ENCODE measurements at places on chromosomes 12 and 14.

DNA sequence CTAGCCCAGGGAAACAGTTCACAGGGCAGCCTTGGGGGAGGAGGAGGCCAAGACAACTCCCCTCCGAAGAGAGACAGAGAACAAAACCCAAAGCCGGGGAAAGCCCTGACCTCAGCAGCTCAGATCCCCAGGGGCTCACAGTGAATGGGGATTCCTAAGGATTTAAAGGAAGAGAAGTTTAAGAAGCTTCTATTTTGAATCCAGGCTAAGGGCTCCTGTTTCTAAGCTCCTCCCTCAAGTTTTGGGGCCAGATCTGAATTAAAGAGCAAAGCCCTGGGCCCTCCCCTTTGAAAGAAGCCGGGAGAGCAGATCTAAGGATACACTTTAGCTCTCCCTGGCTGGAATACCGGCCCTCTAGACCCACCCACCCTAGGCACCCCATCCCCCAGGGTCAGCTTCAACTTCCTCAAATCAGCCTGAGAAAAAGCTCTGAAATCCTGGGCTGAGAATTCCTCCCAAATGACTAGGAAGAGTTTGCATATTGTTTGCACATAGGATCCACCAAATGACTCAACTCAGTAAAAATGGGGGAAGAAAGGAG is 3.9 kb downstream of the KDM2B start:
- DNase-seq: peak; percentile 80

DNA sequence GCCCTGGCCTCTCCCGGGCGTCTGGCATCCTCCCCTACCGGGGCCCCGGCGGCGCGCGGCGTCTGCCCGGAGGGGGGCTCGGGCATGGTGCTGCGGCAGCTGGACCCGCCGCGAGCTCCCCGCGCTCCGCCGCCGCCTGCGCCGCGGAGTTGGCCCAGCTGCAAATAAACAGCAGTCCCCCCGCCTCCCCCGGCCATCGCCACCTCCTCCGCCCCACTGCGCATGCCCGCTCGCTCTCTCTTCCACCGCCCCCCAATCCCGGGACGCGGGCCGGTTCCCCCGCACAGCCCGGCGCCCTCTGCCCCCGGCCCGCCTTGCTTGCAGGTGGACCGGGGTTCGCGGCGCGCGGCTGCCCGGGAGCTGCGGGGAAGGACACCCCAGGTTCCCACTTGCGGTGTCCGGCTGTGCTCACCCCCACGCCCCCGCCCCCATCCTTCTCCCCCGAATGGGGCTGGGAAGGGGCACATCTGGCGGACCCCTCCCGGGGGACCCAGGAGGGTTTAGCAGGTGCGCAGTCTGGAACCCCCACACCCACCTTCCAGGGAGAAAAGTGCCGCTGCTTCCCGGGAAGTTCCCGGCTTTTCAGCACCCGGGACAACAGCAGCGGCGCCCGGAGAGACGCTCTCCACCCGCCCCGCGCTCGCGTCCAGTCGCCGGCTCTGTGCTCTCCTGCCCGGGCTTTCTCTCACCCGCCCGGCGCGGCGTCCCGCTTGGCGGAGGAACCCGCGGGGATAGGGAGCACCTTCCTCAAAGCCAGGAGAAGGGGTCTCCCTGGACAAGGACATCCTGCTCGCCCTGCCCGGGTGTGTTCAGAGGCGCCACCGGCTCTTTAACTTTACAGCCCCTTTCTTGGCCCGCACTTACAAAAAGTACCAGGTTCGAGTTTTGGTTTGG is at the start of gene TMTC1:
TSS of gene TMTC1 (minus strand) at position 170 of the 894 bp plus-strand sequence. CDS start 191 bp downstream, outside the sequence.
- peak; percentile 44 for DNase-seq

DNA sequence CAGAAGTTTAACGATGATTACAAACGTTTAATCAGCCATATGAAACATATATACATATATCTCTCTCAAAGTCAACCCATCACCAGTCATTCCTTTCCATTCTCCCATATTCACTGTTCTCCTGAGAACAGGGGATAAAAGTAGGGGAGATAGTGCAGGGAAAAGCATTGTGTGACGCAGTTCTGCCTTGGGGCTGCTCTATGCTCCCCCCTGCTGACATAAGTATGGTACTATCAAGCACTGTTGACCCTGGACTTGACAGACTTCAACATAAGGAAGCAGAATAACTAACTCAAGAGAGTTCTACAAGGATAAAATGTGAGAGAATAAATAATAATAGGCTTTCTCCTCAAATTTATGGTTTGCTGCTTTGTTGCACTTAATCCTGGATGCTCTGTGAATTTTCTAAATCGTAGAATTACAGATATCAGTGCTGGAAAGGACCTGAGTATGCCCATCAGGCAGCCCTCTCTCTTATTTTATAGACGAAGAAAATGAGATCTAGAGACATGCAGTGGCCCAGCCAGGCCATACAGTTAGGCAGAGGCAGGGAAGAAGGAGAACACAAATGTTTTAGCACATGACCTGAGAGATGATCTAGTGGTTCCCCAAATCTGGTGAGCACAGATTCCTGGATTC is 87.2 kb downstream of the SCN8A start:
- DNase-seq: peak; percentile 50

DNA sequence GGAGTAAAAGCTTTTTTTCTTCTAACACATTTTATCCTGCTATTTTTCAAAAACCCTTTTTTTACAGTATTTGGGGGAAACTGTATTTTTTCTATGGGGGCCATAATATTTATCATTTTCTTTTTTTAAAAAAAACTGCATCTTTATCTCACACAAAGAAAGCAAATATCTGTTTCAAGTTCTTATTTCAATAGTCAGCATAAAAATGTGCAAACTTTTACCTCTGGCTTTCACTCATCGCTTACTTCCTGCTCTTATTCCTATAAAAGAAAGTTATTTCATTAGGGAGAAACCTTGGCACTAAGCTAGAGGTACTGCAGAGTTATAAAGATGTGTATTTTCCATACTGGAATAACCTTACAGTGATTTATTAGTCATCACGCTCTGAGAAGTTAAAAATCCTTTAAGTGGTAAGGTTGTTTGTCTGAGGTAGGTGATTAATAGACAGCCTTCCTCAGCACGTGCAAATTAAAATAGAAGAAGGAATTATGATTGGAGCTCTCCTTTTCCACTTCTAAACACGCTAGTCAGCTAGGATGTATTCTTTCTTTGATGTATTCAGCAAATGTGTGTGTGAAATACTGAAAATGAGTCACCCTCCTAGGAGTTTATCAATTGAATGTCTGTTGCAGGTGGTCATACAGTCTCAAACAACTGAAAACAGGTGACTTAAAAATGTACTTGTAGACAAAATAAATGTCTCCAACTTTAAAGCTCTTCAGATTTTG is 461.0 kb downstream of the GXYLT1 start:
- no peak for DNase-seq

- DNase-seq: no peak
Measured at GRCh38 chr12:43861840-43862150, 25.9 kb downstream of the TMEM117 start.

DNA sequence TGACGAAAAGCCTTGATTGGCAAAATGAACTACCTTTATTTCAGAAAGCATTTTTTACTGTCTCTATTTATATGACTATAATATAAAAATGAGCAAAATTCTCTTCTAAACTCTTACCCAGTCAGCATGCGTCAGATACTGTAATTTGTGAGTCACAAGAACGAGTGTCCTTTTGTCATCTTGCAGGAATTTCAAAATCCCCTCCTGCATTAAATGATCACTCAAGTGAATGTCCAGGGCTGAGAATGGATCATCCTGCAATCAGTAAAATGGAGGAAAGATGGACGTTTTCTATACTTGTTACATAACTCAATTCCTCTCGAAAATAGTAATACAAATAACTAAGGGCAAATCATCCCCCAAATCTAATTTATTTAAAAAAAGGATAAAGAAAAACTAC is 77.7 kb upstream of the KCNJ8 start:
- DNase-seq: no peak

- no peak for DNase-seq
Measured at GRCh38 chr14:91511043-91511383, 903 bp upstream of the PPP4R3A start.

Data from inflammatory macrophage treated with lipopolysaccharide for 4 hours (primary cell).